ENCODE measurements at places on chromosomes 11 and 22. TPM values are rescaled to one million over a fixed set of nuclear protein-coding genes. Genes with fewer than 3 reads are reported as not detected.

- DNase-seq: peak; percentile 21
Measured at GRCh38 chr11:125295931-125296330, 131.4 kb downstream of the PKNOX2 start.

RAG1 gene
- total RNA-seq: not detected

ABTB2 gene
- 9.9 TPM for total RNA-seq

CYTH4 gene
- total RNA-seq: not detected
